AG08396 (cell line): ENCODE measurements at places on chromosomes 4 and X.

DNA sequence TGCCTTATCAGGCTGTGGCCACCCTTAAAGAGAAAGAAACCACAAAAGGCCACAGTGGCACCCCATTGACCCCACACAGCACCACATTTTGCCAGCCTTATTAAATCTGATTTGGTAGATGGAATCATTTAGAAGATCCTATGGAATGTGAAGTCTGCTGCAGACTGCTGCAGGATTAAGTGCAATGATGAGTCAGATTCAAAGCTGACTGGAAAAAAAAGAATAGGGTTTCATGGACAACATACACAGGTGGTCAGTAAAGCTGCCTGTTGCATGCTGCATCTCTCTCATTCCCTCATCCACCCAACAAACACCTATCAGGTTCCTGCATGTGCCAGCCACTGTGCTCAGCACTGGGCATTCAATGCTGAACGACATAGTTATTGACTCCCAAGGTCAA is 56.6 kb downstream of the CHST7 start:
- DNase-seq = no peak

- DNase-seq = no peak
Measured at GRCh38 chrX:129116676-129117470, 406.4 kb downstream of the SMARCA1 start.

GRCh38 chr4:5992828-5993321 is 25.4 kb downstream of the C4orf50 start:
- no peak for DNase-seq

DNA sequence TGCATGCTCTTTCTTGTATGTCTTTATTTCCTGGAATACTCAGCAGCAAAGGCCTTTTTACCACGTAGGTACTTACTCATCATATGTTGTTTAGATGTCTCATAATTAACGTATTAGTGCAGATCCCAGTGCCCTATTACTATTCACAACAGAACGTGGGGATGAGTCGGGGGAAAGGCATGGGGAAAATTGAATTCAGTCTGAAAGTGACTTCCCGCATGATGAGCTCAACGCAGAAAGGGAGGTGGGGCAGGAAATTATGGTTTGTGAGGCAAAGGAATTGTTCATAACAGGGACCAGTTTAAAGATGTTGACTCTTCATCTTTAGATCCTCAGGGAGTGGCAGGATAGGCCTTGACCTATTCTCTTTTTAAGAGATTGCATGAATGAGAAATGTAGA is 2.0 kb upstream of the TMPRSS11D start:
- peak; percentile 79 for DNase-seq

- DNase-seq = no peak
Measured at GRCh38 chr4:95105112-95105511, 347.4 kb downstream of the BMPR1B start.

DNA sequence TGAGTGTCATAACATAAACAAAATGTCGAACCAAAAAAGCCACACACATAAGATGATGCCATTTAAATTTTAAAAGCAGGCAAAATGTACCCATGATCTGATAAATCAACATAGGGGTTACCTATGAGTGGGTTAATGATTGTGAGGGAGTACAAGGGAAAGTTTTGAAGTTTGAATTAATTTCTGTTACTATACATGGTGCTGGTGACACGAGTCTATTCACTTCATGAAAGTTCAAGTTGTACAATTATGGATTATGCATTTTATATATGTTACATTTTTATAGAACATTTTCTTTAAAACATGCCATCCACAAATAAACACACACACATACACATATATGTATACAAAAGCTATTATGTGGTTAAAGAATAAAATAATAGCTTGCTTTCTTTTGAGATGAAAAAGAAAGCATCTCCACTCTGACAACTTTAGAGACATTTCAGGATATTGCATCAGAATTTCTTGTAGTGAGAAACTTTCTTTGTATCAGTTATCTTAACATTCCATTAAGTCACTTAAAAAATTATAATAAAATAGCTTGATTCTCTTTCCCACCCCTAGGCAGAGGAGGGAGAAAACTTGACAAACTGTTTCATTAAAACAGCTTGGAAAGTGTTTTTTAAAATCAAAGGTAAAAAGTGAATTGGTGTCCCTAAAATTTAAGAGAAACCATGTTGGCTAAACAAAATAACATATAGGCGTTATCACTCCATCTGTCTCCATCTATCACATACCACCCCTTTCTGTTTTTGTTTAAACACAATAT is 891.8 kb upstream of the NDST4 start:
- DNase-seq = no peak
